ENCODE measurements at places on chromosomes 6 and 20.

GRCh38 chr6:93088621-93089501 lies 330.5 kb downstream of the EPHA7 start:
- DNase-seq, result no peak

DNA sequence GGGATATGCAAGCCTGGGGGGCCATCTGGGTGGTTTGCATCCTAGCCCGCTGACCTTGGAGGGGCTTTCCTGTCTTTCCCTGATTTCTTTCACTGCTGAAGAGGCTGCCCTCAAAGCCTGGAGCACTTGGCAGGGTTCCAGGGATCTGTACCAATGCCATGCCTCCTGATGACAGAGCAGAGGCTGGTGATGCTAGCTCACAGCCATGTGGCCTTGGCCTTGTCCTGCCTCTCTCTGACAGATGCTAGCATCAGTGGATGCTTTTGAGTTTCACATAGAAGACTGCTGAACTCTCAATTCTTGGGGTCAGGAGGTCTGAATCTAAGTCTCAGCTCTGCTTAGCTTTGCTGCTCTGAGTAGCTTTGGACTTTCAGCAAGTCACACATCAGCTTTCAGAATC lies 21.9 kb upstream of the RREB1 start:
- DNase-seq, result no peak

- DNase-seq, result no peak
These were observed 677.7 kb downstream of the DOK5 start for GRCh38 chr20:55153001-55153645.

GRCh38 chr20:25178563-25179438 lies 16.7 kb upstream of the ENTPD6 start:
- DNase-seq, result peak; percentile 68

DNA sequence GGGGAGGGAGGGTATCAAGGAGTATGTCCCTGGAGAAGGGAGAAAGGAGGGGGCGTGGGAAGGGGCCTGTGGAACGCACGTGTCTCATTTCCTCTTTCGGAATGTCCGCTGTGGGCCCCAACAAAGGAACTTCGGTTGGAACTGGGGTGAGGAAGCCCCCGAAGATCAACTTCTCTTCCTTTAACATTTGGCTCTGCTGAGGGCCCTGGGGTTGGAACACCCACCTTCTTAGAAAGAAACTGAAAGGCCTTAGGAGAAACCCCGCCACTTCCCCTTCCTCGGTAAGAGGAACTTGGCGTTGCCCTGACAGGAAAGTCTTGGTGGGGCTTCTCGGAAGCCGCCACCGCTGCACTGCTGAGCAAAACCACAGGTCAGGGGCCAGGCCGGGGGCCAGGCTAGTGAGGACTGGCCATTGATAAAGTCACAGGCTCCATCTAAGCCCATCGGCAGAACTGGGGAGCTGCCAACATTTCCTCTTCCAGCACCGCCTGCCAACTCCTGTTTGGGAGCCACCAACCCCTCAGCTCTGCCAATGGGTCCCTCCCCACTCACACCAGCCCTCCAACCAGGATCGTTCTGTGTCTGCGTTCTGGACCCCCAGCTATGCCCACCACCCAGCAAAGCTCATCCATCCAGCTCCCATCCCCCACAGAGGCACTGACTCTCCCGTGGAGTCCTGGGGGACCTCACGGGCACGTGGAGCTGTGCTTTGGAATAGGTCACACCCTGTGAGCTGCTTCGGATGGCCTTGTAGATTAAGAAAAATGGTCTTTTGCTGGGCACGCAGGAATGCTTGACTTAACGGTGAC lies 44.8 kb downstream of the FGD2 start:
- DNase-seq, result no peak

DNA sequence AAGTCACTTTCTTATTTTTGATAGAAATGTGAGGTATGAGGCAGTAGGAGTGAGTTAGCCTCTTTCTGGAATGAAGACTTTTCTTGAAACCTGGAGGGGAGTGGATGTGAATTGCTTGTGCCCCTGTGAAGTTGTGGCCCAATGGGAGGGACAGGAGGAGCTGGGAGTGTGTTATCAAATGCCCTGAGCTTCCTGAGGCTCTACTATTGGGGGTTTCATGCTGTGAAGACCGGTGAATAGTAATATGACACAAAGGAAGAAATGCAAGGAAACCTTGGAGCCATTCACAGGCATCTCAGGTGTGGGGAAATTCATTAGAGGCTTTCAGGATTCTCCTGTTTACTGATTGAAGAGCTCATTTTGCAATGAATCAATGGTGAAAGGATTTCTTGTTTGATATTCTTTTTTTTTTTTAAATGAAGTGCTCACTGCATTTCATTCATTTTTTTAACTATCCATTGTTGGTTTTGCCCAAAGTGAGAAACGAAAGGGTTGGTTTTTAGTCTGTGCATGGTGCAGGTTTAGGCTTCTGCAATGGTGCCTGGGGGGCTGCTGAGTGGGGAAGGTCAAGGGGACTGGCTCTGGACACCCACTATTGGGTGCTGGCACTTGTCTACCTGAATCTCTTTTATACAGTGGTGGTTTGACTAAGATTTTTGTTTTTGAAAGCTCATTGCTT lies 8.2 kb downstream of the RNF144B start:
- no peak for DNase-seq

GRCh38 chr6:104639668-104640067 lies 220.1 kb downstream of the HACE1 start:
- DNase-seq, result no peak

DNA sequence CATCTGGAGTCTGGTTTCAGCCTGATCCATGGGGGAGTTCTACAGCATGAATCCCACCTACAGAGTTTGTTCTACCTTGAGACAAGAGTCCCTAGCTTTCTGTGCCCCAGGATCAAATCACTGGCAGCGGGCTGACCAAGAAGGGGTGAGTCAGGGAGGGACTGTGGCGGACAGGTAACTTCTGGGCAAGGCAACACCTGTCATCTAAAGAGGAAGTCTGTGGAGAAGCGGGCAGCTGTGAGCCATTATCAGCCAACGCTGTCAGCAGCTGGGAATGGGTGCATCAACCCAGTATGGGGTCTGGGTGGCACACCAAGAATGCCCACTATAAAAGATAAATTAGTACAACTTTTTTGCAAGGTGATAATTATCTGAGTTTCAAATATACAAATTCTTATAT lies 45.9 kb downstream of the UBE3D start:
- no peak for DNase-seq

- DNase-seq, result no peak
These were observed 97.8 kb upstream of the HDAC2 start for GRCh38 chr6:114068771-114069170.

DNA sequence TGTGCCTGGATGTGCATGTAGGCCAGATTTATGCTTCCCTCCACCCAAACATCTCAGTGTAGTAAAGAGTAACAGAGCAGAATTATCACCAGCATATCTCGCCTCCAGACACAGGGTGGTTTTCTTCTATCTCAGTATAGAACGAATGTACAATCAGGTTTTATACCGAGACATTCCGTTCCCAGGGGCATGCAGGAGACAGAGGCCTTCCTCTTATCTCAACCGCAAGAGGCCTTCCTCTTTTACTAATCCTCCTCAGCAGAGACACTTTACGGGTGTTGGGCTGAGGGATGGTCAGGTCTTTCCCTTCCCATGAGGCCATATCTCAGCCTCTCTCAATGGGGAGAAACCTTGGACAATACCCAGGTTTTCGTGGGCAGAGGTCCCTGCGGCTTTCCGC lies 36.4 kb upstream of the MC3R start:
- no peak for DNase-seq

DNA sequence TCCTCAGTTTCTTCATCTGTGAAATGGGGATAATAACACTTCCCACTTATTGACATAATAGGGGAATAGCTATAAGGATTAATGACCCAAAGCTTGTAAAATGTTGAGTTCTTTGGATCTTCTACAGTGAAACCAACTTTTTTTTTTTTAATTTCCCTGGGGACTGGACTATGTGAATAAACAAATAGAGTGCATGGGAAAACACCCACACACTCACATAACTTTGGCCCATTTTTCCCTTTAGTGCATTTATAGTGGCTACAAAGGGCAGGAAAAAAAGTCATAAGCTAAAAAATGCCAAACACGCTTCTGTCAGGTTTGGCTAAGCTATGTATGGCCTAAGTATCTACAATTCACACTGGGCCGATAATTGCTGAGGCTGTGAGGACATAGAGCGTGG lies 406.2 kb upstream of the JAG1 start:
- DNase-seq, result no peak

DNA sequence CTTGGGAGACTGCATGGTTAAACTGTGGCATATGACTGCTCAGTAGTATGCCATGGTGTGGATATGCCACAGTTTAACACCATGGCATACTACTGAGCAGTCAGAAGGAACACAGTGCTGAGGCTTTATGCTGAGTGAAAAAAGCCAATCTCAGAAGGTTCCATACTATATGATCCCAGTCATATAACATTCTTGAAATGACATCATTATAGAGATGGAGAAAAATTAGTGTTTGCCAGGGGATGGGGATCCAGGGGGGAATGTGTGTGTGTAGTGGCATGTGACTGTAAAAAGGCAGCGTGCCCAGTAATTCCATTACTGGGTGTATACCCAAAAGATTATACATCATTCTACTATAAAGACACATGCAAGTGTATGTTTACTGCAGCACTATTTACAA lies 85.8 kb downstream of the FOXF2 start:
- DNase-seq, result no peak

- no peak for DNase-seq
These were observed 1.9 kb downstream of the LRFN2 start for GRCh38 chr6:40585223-40585622.

- DNase-seq, result no peak
These were observed 53.3 kb downstream of the PLEKHG1 start for GRCh38 chr6:150652848-150653613.

GRCh38 chr6:127877231-127877630 lies 23.6 kb downstream of the THEMIS start:
- DNase-seq, result no peak

DNA sequence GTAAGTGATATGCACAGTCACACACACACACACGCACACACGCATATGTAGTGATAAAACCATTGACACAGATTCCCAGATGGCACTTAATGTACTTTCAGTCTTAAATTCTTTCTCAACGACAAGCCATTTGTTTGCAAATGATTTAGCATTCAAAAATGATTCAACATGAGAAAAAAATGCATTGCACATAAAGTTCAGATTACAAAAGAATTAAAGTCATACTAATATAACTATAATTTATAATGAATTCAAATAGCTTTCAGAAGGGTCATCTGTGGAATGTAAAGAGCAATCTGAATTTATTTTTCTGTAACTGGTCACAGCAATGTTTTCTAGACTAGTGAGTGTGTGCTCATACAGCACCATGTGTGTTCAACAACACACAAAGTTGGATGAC lies 521.6 kb upstream of the ZNF337 start:
- no peak for DNase-seq

DNA sequence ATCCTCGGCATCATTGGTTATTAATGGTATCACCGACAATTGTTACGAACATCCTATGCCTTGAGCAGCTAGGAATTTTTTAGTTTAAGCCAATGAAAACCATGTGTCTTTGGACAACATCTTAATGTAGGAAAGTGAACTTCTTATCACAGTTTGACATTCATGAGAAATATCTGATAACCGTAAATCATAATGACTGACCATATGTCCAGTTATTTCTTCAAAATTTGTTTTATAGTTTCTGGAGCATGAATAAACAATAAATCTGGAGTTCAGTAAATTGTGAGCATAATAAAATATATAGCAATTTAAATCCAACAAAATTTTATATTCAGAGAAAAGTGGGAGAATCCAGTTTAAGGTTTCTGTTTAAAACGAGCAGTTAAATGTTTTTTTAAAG lies 970.1 kb upstream of the ADGRB3 start:
- DNase-seq, result no peak

DNA sequence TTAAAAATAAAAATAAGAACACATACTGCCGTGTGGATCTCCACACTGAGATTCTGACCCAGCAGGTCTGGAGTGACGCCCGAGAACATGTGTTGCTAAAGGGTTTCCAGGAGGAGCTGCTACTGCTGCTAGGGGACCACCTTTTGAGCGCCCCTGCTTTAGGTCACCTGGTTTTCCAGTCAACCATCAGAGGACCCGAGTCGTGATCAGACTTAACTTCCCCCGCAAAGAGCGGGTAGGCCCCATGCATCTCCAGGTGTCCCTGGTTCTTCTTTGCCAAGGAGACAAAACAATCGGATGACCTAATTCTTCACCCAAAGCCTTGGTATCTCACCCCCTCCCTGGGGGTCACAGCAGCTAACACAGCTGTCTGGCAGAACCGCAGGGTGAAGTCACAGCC lies 51.1 kb upstream of the STX16 start:
- no peak for DNase-seq

GRCh38 chr6:170163405-170164170 lies 127.3 kb downstream of the DLL1 start:
- DNase-seq, result no peak

GRCh38 chr6:25431306-25431974 lies 152.3 kb downstream of the CARMIL1 start:
- DNase-seq, result no peak

DNA sequence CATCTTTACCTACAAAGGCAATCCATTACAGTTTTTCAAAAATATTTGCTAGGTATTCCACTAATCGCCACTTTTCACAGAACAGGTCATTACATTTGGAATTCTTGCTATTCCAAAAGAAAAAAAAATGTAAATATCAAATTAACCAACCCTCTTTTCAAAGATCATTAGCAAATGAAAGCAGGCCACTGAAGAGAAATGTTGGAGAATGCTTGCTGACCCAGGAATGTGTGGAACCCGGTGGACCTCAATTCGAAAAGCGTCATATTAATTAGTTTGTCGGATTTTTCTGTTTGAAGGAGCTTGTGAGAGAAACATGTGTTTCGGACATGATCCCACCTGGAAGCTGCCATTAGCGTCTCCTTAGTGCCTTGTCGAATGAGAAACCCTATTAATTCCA lies 27.9 kb upstream of the SERPINB9 start:
- DNase-seq, result no peak

- no peak for DNase-seq
These were observed 91.0 kb upstream of the MCHR2 start for GRCh38 chr6:100084991-100085364.

DNA sequence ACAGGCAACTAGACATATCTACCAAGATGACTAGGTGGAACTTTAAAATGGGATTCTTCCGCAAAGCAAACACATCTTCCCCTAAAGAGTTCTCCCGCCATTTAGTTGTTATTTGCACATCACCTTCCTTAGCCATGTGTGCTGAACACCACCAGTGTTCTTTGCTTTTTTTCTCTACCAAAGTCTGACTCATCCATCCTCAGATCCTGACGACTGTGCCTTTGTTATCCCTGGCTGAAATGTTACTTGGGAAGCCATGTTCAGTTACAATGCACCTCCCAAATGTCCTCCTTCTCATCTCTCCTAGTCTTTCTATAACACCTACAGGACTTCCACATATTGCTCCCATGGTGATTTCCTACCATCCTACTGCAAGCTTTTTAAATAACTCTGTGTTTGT lies 593.5 kb upstream of the ARID1B start:
- DNase-seq, result no peak

- DNase-seq, result no peak
These were observed 54.6 kb downstream of the GJA10 start for GRCh38 chr6:89948876-89949275.

All from AG09319 (cell line).